ENCODE measurements at places on chromosomes 2 and 18.

DNA sequence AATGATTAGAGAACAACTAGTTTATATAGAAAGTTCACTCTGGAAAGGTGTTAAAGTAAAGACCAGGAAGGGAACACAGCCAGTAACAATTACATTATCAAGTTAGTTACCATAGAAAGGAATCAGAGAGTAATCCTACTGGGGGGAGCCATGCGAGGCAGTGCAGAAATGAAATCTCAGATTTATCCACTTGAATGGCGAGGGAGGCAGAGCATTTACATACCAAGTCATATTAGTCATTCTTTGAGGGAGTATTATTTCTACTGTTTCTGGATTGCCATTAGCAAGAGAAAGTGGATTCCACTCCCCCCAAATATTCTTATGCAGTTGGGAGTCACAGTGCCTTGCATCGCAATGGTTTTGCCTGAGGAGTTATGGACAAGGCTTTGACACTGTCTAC, 472.7 kb upstream of the TRIB2 start:
- DNase-seq = no peak

DNA sequence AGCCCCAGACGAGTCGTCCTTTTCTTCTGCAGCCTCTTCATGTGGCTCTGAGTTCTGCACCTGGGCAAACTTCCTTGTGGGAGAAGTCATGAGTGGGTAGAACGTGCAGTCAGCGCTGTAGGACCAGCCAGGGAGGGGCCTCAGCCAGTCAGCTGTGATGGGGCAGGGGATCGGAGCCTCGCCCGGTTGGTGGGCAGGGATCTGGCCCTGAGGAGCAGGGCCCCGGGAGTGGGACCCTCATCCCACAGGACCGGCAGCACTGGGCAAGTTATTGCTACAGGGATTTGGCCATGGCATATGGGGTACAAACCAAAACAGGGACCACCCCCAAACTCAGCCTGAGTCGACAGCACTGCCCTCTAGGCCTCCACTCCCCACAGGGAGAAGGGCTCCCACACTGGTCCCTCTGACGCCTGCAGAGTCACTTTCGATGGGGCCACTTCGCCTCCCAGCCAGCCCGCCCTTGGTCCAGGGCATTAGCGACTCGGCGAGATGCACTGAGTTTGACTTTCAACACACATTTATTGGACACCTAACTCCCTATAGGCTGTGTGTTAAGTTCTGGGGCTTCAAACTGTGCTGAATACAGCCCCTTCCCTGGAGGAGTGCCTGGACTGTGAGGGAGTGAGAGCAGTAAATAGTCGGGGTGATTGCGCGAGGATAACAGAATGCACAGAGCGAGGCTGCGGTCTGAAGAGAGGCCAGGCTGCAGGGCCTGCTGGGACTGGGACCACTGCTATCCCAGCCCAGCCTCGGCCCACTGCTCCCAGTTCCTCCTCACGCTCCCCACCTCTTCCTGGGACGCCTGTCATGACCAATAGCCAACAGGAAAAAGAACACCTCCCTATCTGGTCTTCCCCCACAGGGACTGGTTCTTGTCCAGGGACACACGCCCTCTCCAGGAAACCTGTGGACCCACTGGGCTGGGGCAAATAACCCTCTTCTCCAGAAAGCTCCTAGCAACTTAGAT, 55.9 kb downstream of the SDC1 start:
- no peak for DNase-seq

DNA sequence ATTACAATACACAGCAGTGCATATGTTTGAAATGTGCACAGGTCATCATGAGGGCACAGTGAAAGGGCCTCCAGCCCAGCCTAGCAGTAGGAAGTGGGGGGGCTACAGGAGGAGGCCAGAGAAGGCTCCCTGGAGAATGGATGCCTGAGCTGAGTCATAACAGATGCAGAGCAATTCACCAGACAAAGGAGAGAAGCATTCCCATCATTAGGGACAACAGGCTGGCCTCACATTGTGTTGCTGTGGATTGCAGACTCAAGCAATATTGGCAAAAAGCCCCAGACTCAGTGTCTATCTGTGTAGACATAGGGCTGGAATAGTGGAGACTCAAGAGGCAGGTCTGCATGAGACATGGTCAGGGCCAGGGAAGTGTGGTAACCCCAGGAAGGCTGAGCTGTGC, 329.9 kb downstream of the DLGAP1 start:
- no peak for DNase-seq

DNA sequence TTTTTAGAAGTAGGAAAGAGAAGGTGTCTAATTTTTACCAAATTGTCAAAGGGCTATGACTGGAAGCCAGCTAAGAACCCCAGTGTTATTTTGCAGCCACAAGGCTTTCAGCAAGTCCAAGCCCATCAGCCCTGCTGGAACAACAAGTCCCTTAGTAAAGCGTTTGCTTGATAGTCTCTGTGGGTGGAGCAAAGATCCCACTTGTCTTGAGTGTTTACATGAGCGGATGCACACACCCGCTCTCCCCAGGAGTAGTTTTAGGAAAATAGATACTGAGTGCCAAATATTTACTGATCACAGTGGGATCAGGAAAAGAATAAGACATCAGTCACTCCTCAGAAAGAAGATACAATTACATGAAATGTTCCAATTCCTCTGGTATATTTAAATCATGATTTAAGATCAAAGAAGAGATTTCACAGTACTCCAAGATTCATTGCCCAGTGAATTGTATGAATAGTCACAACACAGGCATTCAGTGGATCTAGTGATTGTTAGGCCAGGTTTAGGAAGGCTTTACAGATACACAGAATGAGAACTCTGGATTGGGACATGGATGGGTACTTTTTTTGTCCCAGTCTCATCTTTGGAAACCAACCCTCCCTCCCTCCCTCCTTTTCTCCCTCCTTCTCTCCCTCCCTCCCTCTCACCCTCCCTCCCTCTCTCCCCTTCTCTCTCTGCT, 514.9 kb downstream of the PTPRM start:
- DNase-seq = no peak

DNA sequence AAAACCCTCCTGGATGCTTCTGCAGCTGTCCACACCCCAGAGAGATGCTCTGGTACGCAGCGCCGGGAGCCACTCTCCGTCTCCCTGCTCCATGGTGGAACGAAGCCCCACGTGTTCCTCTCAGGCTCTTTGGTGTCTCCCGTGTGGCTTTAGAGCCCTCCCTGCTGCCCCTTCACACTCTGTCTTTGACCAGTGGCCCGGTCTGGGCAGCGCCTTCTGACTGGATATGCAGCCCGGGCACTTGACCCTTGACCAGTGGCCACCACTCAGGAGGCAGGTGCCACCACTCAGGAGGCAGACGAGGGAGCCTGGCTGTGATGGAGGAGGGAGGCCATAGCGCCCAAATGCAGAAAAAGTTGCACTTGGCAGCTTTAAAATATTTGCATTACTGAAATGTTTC, 214.5 kb upstream of the SALL3 start:
- DNase-seq = no peak

- DNase-seq = no peak
These were observed 12.2 kb upstream of the COL5A2 start for GRCh38 chr2:189191766-189192165.

DNA sequence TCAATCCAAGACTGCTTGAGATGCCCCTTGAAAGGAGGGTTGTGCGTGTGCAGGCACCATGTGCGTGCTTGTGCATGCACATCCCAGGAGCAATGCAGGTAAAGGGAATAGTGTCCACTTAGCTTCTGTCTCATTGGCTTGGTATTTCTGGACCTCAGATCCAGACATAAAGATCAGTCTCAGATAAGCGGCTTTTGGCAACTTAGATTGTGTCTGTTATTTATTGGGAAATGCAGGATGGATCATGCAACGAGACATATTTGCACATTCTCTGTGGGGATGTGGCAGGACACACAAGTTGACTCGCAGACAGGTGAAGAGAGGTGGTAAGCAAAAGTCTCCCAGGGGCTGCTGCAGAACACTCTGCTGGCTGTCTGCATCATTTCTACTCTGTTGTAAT, 67.9 kb downstream of the SETBP1 start:
- DNase-seq = no peak

DNA sequence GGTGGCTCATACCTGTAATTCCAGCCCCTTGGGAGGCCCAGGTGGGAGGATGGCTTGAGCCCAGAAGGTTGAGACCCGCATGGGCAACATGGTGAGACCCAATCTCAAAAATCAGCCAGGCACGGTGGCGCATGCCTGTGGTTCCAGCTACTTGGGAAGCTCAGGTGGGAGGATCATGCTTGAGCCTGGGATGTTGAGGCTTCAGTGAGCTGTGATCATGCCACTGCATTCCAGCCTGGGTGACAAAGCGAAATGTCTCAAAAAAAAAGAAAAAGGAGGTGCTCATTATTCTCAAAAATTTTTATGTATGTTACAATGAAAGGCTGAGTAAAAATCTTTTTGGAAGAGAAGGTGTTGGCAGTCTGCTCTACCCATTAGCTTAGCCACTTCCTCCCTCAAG, 106.8 kb downstream of the TSN start:
- no peak for DNase-seq

DNA sequence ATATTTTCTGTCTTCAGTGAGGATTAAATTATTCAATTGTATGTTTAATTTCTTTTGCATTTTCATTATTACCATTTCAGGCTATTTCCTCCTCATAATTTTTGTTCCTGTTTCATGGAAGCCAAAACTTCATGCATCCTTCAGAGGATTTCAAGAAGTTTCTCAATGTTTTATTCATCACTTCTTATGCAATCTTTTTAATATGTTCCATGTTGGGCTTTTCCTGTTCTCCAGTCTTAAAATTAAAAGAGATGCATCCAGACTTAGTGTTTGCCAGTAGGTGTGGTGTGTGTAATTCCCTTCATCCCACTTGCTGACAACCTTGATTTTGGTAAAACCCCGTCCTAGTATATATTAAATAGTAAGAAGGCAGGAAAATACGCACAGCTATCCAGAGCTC, 190.0 kb downstream of the EN1 start:
- no peak for DNase-seq
